CD4-positive, alpha-beta memory T cell (primary cell): ENCODE measurements at places on chromosomes 12 and 14. TPM values are rescaled to one million over a fixed set of nuclear protein-coding genes. Genes with fewer than 3 reads are reported as not detected.

GRCh38 chr14:29077916-29078315, 311.3 kb downstream of the FOXG1 start:
- DNase-seq = no peak

- no peak for DNase-seq
These were observed 1.6 kb downstream of the TMEM229B start for GRCh38 chr14:67486890-67487289.

Gene KLRG1
- 55.8 TPM for total RNA-seq

GRCh38 chr14:61544448-61545330, 150.6 kb upstream of the HIF1A start:
- no peak for DNase-seq

DNA sequence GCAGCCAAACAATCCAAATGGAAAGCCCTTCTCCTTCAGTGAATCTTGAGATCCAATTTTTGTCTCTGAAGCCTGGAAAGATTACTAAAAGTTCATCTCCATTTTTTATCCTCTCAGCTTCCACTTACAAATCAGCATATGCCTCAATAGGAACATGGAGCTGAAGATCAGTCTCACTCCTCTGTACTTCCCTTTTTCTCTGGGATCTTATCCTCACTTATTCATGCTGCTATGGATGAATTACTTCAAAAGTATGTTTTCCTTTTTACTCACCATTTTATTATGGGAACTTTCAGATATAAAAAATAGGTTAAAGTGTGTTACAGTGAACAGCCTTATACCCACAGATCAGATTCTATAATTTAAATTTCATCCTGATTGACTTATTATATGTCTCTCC, 14.4 kb upstream of the NTF3 start:
- DNase-seq = no peak

DNA sequence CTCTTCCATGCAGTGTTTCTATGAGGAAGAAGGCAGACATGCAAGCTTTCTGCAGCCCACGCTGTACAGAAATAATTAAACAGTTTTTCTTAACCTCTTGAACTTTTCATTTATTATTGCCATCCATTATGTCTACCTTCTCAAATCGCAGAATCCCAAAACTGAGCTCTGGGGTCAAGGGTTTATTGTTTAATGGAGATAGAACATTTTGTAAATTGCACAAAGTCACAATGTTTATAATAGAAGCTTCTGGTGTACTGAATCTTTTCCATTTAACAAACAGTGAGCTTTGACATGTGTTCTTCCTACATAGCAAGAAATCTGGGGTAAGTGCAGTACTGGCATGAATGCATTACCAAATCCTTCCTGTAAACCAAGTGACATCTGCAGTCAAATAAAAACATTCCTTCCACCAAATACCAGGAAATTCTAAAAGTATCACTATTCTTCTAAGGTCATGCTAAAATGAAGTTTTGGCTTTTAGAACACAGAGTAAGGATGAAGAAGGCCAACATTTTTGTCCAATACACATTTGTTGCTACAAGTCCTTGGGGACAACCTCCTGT, 385.3 kb upstream of the DDHD1 start:
- no peak for DNase-seq

DNA sequence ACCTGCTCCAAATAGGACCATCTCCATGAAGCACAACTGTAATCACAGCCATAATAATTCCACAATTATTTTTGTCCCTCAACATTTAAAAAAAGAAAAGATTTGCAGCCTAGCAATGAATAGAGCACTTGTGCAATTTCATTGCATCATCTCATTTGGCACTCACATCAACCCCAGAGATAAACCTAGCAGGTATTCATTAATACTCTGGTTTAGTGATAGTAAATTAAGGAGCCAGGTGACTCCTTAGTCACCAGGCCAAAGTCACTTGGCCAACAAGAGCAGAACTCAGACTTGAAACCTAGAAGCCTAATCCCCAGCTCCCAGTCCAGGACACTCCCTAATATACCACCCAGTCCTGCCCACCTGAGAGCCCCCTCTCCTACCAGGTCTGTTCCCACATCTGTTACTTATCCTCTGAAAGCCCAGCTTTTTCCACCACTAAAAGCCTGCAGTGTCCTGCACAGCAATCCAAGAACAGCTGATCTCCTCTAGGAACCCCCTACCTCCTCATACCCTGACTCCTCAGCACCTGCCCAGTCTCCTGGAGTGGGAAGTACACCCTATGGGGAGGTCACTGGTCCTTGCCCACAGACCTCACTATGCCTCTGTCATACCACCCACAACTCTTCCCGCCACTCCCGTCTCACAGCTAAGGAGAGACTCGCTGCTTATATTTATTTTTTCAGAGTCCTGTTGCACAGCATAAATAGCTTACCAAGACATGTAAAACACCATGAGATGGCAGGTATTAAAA, 22.1 kb downstream of the OR10P1 start:
- DNase-seq = no peak

- no peak for DNase-seq
These were observed 183.5 kb upstream of the ABCD2 start for GRCh38 chr12:39803151-39803550.

DNA sequence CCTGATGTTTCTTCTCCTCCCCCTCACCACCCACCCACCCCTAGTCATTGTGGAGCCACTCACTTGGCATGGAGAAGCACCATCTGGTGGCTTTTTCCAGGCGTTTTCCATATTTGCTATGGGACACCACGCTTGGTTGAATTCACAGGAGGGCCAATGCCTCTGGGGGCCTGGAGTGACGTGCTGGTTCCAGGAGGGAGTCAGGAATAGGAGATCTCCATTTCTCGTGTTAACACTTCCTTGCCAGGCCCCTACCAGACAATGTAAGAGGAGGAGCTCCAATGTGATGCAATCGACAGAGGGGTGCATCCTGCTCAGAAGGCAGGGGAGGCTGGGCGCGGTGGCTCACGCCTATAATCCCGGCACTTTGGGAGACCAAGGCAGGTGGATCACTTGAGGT, 21.6 kb upstream of the TESC start:
- no peak for DNase-seq

GRCh38 chr12:38904537-38905479, 583 bp downstream of the CPNE8 start:
- peak; percentile 39 for DNase-seq

DNA sequence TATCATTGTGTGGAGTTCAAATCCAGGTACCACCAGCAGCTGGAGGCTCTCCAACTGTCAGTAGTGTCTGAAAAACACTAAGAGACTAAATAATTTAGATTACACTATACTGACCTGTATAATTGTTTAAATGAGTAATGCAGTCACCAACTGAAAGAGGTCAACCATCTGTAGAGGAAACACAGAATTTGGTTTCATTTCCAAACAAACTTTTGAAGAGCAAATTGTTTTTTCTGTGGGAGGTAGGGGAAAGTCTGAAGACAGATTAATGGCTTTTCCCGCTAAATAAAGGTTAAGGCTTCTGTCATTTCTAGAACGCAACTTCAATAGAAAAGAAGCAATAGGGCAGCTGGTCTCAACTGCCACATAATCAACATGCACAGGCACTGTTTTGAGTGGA, 462.6 kb downstream of the PRKD1 start:
- no peak for DNase-seq

Gene SIX1
- not detected for total RNA-seq

DNA sequence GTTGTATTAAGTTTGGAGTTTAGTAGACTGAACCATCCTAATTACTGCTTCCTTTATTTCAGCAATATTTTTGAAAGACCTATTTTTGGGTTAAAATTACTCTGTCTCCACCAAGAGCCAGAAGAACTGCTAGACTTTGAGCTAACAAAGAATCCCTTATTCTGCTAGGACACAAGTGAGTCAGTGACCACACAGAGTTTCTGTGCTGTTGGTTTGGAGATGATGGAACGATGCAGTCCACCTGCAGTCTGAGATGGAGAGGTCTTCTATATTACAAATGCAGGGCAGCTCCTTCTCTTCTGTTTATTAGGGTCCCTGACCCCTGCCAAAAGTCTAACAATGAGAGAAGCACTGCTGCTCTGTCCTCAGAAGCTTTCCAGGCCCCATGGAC, 6.7 kb upstream of the STXBP6 start:
- DNase-seq = no peak

GRCh38 chr14:49687942-49688700, at the start of gene POLE2:
Gene POLE2, minus strand, starts transcription at chr14:49688214. Its CDS starts 11 bp downstream, at chr14:49688203.
- peak; percentile 67 for DNase-seq

- DNase-seq = no peak
These were observed 186.3 kb upstream of the EGLN3 start for GRCh38 chr14:34137001-34137745.

Gene HELB
- 69.0 TPM for total RNA-seq

Gene FGF23
- not detected for total RNA-seq
